ENCODE measurements at places on chromosomes 2 and 18. TPM values are rescaled to one million over a fixed set of nuclear protein-coding genes. Genes with fewer than 3 reads are reported as not detected.
A peak's percentile ranks its signal among the peaks of the same experiment; 100 is the strongest.

DNA sequence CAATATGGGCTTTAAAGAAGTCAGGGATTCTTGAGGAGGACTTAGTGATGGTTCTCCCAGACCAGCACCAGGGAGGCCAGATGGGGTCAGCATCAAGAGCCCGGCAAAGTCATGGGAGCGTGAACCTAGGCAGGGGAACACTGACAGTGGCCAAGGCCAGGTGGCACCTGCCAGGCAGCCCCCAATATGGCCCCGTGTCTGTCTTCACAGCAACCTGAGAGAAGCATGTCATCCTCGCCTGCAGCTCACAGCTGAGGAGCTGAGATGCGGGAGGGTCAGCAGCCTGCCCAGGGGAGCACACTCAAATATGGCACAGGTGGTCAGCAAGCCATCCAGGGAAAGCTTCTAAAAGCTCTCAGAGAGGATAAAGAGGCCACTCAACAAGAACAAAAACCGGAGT is 105.7 kb upstream of the GPC1 start:
- DNase-seq: no peak

GRCh38 chr2:109482361-109482861 is 131.4 kb downstream of the SEPTIN10 start:
- DNase-seq: no peak

- DNase-seq: peak; percentile 77
Observed at GRCh38 chr2:223993634-223994232, 36.5 kb downstream of the MRPL44 start.

- DNase-seq: peak; percentile 16
Observed at GRCh38 chr18:52054324-52054723, 285.7 kb upstream of the DCC start.

- no peak for DNase-seq
Observed at GRCh38 chr2:113274432-113274831, 4.3 kb downstream of the PAX8 start.

GRCh38 chr18:55233857-55234256 is 274.6 kb upstream of the CCDC68 start:
- DNase-seq: no peak

- DNase-seq: no peak
Observed at GRCh38 chr2:232365621-232366321, 12.8 kb upstream of the ALPP start.

- DNase-seq: peak; percentile 59
Observed at GRCh38 chr18:41170346-41170745, 784.7 kb upstream of the PIK3C3 start.

GRCh38 chr18:74492259-74492658 is 3.9 kb upstream of the CNDP2 start:
- DNase-seq: no peak

GRCh38 chr18:12154361-12154760 is 60.7 kb downstream of the ANKRD62 start:
- no peak for DNase-seq

DNA sequence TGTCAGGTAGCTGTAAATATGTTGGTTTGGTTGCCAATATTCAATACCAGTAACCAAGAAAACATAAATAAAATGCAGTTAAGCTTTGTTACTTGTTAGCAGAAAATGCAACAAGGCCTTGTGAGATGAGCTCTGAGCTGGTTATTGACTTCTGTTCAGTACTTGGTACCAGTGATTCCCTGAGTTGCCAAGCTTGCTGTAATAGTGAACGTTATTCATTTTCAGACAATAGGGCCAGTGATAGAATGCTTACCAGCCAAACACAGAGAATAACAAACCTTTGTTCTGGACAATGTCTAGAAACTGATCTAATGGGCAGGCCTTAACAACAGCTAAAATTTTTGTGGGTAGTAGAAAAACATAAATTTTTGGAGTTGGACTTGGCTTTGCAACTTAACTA is 29.5 kb downstream of the RASGRP3 start:
- no peak for DNase-seq

The FKBP1B gene
- total RNA-seq: 16.5 TPM

The CDH2 gene
- 0.79 TPM for total RNA-seq

The TRMT61B gene
- total RNA-seq: 16.1 TPM

The MC5R gene
- not detected for total RNA-seq

The UGT1A5 gene
- 0.26 TPM for total RNA-seq

The SF3B6 gene
- 223 TPM for total RNA-seq

Data from bronchial epithelial cell (primary cell).